ENCODE measurements at places on chromosomes 7 and 10.

GRCh38 chr7:110322796-110323195, 768.1 kb upstream of the LRRN3 start:
- no peak for DNase-seq

DNA sequence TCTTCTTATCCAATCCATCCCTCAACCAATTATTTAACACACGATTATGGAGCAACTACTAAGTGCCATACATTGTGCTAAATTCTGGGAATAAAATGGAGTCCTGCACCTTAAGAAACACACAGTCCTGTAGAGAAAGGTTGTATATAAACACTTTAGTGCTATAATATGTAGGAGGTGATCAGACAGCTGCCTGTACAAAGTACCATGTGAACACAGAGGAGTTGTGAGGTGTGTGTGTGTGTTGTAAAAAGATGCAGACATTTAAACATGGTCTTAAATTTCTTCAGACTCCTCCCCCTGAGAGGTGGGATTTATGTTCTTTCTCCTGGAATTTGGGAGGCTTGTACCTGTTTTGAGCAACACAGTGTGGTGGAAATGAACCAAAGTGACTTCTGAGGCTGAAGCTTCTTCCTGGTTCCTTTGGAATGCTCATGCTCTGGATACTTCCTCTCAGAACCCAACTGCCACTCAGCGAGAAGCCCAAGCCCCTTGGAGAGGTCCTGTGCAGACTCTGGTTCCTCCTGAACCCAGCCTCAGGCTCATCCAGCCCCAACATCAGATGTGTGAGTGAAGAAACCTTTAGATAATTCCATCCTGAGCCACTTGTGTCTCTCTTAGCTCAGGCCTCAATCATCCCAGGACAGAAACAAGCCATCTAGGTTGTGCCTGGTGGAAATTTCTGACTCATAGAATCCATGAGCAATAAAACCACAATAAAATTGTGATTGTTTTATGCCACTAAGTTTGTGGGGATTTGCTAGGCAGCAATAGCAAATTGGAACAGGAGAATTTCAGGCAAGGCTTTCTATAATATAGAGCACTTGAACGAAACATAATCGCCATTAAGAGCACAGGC, 161.2 kb upstream of the FAM3C start:
- DNase-seq = no peak

GRCh38 chr7:100804681-100805431, 22.5 kb downstream of the EPHB4 start:
- DNase-seq = no peak

DNA sequence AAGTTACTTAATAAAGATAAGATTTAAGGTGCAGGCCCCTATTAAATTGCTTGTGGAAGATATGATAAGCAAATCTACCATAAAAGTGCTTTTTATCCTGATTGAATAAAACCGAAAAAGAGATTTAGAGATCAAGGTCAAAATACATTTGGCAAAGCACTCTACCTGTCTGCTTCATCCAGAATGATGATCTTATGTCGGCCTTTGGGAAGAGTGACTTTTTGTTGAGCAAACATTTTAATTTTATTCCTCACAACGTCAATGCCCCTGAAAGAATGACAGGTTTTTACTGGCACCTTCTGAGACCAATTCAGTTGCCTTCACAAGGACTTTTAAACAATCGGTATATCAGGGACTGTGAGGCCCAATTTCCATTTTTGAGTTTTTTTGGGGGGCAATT, 7.7 kb downstream of the RFC2 start:
- DNase-seq = no peak

GRCh38 chr10:126911301-126911700, 6.1 kb downstream of the DOCK1 start:
- no peak for DNase-seq

DNA sequence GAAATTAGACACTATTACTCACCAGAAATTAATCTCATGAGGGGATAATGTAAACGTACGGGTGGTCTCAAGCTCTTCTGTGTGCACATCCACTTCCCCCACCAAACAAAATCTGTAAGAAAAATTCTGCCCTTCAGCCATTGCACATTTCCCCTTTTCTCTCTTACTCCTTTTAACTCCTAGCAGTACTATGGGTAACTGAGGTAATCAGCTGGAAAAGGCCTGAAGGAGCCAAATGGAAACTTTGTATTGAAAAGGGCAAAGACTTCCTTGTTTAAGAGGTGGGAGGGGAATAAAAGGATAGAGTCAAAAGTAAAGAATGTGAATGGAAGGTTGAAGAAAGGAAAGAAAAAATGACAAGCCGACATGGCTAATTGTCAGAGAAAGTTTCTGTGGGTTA, 273.8 kb downstream of the RNLS start:
- DNase-seq = no peak

DNA sequence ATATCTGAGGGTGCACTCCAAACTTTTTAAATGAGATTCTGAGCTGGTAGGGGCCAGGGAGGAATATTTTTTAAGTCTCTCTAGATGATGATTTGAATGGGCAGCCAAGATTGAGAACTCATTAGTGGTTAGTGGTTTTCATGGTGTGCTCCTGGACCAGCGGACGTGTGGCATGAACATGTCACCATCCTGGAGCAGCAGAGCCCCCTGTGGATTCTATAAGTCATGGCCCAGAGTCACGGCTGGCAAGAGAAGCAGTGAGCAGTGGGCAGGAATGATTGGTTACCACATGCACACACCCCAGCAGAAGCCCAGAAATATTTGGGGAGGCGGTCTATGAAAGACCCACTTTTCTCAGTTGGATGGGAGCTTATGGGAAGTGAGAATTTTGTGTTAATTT, 21.2 kb upstream of the UCN3 start:
- no peak for DNase-seq

- peak; percentile 47 for DNase-seq
Observed at GRCh38 chr10:5563991-5564536, 39.3 kb downstream of the CALML3 start.

- no peak for DNase-seq
Observed at GRCh38 chr7:71320916-71321315, 189.0 kb downstream of the GALNT17 start.

DNA sequence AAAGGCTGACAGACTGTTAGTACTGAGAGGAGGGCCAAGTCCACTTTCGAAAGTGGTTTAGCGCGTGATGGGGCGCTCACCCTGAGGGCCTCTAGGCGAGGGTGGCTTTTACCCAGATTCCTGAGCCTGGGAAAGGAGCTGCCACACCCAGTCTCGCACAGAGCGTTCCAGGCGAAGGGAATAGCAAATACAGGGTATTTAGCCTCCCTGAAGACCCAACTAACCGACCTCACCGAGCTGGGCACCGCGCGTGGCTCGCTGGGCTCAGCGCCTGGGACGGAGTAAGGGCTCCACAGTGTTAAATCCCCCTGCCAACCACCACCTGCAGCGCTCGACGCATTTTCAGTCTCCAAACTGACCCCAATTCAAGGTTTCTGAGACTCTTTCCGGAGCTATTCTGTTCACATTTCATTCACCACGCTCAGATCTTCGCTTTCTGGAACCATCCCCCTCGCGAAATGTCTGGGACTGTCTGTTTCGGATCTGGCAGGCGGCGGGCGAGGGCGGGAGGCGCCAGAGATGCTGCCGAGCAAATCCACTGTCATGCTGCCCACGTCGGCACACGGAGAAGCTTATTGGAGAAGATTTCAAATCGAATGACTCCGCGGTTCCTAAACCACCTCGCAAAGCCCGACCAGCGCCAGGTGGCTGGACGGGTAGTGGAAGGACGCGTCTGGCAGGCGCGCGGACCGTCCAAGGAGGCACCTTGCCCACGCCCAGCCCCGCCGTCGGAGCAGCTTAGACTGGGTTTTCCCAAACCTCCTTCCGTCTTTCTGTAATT, 1.4 kb upstream of the OSBPL3 start:
- peak; percentile 69 for DNase-seq

DNA sequence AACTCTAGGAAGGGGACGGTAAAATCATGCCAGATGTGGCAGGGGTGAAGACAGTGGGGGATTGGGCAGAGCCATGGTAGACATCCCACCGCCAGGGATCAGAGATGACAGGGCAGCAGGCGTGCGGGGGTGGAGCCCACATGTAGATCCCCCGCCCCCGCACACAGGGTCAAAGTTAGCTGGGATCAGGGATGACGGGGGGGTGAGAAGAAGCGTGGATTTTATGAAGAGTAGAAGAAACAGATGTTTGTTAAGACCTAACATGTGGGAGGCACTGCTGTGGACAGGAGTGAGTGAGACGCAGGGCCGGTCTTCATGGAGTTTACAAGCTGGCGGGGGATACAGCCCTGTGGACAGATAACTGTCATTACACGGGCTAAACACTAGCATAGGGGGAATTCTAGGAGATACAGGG, 154.0 kb upstream of the KLF14 start:
- DNase-seq = no peak

DNA sequence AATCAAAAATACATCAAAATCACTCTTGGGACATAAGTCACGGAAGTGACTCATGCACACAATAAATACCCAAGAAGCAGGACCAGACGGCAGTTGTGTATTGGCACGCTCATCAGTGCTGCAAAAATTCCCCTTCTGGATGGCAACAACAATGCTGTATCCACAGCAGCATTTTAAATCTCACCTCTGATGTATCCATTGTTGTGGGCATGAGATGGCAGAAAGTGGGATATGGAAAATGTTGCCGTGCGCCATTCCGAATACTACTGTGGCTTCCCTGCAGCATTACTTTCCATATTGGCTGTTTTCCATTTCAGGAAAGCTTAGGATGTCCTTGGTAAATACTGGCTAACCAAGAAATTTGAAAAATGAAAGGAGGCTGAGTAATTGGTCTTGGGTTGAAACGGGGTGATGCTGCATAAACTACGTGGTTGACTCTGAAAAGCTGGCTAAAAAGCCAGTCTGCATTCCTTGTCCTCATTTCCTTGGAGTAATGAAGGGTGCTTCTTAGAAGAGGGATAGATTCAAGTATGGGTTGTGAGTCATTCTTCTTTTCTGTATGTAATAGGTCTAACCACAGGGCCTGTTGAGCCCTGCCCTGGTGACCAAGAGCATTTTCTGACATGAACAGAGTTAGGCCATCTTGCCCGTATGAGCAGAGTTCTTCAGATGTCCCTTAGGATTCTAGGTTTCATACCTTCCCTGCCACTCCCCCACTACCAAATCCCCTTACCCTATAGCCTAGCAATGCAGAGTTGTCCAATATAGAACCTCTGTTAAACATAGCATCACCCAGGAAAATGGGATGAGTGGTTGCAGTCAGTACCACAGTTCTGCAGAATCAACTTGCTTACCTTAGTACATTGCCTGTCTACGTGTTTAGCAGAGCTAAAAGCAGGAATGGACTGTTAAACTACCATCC, 36.3 kb upstream of the TOMM7 start:
- no peak for DNase-seq

- DNase-seq = no peak
Observed at GRCh38 chr7:20116869-20117268, 100.3 kb downstream of the MACC1 start.

DNA sequence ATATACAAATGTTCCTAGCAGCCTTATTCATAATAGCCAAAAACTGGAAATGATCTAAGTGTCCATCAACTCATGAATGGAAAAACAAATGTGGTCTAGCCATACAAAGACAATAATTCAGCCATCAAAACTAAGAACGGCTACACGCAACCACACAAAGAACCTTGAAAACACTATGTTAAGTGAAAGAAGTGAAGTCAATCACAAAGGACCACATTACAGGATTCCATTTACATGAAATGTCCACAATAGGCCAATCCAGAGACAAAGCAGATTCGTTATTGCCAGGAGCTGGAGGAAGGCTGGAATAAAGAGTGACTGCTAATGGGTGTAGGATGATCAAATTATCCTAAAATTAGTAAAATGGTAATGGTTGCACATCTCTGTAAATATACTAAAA, 21.1 kb downstream of the MKRN1 start:
- no peak for DNase-seq

DNA sequence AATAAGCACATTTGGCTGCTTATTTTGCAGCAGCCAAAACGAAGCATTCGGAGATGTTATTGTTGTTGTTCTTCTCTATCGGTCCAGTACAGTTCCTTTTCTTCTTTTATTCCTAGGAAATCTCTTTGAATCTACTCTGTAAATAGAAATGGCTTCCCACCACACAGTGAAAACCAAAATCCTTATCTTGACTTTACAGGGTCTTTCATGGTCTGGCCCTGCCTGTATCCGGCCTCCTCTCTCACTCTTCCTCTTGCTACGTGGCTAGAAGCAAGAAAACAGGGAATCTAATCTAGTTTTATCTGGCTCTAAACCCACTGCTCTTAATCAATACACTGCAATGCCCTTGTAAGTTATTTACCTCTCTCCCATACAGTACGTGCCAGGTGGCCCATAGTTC, 926.0 kb upstream of the C7orf33 start:
- DNase-seq = no peak

DNA sequence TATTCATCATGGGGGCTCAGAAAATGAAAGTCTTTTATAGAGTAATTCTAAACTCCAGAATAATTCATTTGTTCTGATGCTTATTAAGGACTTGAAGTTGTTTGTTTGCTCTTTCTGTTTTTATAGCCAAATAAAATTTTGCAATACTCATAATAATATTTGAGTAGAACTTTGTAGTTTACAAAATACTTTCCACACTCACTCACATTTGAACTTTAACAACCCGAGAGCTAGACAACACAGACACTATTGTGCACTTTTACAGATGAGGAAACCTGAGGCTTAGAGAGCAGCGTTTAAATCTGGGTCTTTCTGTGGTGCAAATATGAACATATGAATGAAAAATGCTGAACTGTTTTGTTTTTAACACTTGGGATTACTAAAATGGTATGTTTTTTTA, 126.8 kb downstream of the KAT6B start:
- DNase-seq = no peak

GRCh38 chr7:90958647-90959046, 305.6 kb upstream of the FZD1 start:
- DNase-seq = no peak

- DNase-seq = no peak
Observed at GRCh38 chr7:87450706-87451105, 24.8 kb downstream of the ABCB4 start.

DNA sequence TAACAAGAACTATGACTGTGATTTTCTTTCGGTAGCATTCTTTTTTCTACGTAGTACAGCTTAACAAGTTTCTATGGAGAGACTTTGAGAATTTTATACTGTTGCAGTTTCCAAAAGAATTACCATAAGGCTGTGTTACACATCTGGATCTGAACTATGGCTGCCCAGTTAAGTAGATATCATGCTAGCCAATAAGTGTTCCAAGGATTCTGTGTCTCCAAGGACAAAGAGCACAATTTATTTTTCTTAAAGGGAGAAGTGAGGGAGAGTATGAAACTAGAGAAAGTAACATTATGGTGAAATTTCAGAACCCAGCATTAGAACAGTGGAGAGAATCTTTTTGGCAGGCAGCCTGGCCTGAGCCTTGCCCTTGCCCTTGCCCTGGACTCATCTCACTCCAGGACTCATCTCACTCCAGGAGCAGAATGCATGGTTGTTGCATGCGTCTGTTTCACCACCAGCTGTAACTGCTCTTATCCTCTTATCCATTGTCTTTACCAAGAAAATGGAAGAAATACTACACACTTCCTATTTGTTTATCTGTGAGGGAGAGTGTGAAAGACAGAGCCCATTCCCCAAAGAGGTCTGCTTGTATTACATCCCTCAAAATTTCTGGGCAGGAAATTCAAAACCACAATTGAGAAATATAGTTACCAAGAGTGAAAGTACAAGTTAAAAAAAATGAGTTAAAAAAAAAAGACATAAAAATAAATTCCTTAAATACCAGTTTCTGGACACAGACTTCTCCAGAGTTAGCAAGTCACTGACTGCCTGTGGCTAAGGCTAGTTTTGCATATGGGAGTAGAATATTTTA, 1067.5 kb downstream of the NRG3 start:
- no peak for DNase-seq

All from activated CD4-positive, alpha-beta T cell treated with anti-CD3 and anti-CD28 coated beads, Interleukin-2, amount 50 U/mL, for 48 hours (primary cell).